ENCODE measurements at places on chromosomes 12 and 14.

- DNase-seq = no peak
These were observed 645 bp downstream of the JDP2 start for GRCh38 chr14:75428230-75429104.

DNA sequence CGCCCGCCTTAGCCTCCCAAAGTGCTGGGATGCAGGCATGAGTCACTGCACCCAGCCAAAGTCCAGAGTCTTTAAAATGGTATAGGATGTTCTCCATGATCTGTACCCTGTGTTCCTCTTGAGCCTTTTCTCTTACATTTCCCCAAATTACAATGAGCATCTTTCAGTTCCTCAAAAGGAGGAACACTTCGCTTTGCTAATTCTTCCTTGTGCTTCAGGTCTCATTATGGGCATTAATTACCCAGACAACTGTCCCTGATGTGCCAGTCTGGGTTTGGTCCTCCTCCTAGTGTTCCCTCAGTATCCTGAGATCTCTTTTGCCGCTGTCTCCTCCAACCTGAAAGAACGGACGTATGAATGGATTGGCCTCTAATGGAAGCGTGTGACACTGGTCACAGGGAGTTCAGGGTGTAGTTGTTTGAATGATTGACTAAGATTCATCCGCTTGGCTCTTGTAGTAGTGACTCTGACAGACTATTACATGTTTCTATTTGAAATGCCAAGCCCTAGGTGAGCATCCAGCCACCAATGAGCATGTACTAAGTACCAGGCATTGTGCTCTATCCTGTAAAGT, 8.2 kb downstream of the PRKCH start:
- no peak for DNase-seq

- no peak for DNase-seq
These were observed 126.1 kb downstream of the KCNK10 start for GRCh38 chr14:88196925-88197324.

- no peak for DNase-seq
These were observed 133.4 kb downstream of the KICS2 start for GRCh38 chr12:64088431-64089349.

DNA sequence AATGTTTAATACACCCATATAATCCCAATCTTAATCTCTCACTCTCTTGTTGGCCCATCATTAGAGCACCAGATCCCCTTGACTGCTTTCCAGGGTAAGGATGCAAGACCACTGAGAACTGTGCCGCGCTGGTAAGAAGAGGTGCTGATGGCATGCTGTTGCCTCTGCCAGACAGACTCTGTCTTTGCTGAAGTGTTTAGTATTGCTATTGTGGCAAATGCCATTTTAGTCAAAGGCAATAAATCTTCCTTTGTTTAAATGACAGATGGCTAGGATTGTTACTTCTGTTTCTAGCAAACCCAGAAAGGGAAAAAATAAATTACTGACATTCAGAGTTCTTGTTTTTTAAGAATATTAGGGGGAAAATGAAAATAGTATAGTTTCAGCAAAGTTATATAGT, 152.3 kb downstream of the MON2 start:
- no peak for DNase-seq

GRCh38 chr12:42208574-42208973, 29.5 kb downstream of the YAF2 start:
- DNase-seq = no peak

DNA sequence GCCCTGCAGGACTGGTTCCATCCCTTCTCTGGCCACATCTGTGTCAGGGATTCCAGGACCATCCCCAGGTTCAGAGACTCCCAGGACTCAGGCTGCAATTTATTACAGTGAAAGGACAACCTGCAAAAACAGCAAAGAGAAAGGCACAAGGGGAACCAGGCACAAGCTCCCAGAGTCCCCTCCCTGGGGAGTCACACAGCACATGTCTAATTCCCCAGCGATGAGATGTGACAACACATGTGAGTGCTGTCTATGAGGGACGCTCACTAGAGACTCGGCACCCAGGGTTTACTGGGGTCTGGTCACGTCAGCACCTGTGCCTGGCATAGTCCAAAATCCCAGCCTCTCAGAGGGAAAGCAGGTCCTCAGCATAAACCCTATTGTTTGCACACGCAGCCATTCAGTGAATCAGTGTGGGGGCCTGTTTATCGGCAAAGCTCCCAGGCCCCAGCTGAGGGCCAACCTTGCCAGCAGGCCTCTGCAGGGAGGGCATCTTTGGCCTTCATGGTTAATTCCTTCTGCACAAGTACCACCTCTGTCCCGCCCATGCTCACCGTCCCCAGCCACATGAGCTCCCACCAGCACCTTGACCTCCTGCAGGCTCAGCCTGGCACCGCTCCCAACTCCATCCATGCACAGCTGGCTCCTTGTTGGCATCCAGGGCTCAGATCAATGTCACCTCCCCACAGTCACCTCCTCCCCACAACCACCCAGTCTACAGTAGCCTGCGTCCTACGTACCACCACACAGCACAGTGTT, 198.9 kb upstream of the SFSWAP start:
- DNase-seq = peak; percentile 50

DNA sequence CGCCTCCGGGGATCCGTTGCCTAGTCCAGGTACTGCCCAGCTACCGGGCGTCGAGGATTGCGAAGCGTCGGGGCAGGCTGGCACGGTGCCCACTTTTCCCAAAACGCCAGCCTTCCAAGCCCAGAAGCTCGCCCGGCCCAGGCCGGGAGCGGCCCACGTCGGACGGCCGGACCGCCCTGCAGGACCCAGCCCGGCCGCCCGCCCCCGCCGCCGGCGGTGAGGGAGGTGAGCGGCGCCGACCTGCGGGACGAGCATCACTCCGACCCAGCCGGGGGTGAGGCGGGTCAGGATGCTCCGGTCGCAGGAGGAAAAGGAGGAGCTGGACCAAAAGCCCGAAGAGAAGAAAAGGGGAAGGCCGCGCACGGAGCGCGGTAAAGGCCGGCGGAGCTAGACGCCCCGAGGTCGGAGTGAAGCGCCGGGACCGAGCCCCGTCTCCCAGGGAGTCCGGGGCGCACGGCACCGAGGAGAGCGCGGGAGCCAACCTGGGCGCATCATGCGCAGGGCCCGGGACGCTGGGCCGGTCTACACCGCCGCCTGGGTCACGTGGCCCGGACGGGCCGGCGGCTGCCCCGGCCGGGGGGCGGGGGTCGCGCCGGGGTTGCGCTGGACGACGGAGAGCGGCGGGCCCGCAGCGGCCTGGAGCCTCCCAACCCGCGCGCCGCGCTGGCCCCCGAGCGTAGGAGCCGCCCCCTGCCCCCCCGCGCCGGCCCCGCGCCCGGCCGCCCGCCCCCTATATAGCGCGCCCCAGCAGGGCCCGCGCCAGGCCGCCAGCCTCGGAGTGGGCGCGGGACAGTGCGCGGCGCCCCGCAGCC, at the start of gene AQP5:
AQP5 (plus strand) TSS at position 762 of the 812 bp plus-strand sequence. CDS start 146 bp downstream, outside the sequence.
- no peak for DNase-seq

GRCh38 chr12:103494734-103495468, 867 bp downstream of the C12orf42 start:
- no peak for DNase-seq

DNA sequence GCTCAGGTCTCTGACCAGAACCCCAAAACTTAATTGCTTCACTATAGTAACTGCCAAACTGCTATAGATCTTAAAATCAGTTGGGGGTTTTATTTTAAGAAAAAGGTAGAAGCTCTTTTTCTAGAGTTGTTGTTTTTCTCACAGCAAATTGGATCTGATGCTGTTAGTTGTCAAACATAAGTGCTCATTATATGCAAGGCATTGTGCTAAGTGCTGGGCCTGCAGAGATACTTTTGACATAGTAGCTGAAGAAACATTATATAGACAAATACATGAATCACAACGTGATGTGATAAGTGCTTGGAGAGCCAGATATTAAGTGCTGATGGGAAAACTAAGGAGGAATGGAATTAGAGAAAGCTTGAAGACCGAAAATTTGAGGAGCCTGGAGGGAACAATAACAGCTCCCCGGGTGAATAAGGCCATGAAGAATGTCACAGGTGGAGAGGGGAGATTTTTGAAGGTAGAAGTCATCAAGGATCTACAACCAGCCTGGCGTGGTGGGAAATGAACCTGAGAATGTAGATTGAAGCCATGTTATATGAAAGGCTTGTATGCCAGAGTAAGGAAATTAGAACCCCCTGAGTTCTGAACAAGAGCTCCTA, 126.5 kb downstream of the DYRK2 start:
- no peak for DNase-seq

DNA sequence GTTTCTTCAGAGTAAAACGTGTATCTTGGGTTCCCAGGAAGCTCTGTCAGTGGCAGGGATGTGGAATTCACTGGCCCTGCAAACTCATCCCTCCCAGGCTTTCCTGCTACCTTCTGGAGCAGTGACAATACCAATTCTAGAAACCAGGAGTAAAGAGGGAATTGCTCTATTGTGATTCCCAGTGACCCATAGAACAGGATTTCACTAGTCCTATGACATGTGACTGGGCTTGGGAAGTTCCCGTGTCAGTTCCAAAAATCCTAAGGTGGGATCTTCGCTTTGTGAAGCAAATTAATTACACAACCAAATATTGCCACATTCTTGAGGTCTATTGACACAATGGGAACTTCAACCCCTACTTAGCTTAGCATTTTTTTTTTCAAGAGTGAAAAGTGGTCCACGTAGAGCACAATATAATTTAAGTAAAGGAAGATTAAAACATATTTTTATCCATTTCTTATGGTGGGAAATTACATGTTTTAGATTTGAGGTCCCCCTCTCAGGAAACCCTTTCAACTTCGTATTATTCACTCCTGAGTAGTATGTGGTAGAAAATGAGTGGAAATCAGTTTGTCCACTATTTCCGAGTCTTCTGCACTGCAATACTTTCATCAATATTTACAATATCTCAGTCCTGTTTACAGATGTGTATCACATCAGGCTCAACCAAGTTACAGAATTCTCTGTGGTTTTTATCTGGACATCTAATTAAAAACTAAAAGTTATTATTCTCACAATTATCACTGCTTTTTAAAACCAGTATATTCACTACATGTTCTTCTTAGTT, 88.9 kb upstream of the SOX5 start:
- DNase-seq = no peak

GRCh38 chr12:49233842-49234526, 30.9 kb upstream of the TUBA1C start:
- DNase-seq = no peak

DNA sequence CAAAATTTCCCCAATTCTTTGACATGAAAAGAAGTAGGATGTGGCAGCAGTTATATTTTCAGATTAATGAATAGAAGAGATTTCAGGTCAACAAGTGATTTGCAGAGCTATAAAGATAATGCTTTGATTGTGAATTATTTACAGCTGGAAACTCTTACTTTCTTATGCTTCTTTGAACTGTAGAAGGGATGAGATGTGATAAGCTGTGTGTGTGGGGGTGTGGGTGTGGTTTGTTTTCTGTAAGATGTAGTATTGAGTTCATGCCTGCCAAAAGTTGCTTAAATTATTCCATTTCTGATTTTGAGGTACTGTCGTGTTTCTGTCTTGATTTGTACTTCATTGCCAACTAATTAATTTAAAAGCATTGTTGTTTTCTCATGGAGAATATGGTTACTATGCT, 22.7 kb downstream of the AEBP2 start:
- no peak for DNase-seq

DNA sequence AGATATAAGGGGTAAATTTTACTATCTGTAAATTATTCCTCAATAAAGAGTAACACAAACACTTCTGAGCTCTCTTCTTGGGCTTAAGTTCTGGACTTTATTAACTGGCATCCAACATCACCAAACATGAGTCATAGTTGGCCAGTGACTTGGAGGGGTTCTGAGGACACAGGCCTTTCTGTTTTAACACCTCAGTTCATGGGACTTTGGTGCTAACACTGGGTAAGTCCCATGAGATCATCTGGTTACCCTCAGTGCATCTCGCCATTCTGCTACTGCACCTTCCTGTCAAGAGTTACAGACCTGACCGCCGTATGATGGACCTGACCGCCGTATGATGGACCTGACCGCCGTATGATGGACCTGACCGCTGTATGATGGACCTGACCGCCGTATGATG, 9.9 kb downstream of the SLC15A4 start:
- DNase-seq = no peak

DNA sequence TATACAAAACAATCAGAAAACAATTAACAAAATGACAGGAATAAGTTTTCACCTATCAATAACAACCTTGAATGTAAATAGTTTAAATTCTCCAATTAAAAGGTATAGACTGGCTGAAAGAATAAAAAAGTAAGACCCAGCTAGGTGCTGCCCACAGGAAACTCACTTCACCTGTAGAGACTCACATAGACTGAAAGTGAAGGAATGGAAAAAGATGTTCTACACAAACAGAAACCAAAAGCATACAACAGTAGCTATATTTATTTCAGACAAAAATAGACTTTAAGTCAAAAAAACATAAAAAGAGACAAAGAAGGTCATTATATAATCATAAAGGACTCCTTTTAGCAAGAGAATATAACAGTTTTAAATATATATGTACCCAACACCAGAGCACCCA, 152.4 kb upstream of the PWP1 start:
- DNase-seq = no peak

DNA sequence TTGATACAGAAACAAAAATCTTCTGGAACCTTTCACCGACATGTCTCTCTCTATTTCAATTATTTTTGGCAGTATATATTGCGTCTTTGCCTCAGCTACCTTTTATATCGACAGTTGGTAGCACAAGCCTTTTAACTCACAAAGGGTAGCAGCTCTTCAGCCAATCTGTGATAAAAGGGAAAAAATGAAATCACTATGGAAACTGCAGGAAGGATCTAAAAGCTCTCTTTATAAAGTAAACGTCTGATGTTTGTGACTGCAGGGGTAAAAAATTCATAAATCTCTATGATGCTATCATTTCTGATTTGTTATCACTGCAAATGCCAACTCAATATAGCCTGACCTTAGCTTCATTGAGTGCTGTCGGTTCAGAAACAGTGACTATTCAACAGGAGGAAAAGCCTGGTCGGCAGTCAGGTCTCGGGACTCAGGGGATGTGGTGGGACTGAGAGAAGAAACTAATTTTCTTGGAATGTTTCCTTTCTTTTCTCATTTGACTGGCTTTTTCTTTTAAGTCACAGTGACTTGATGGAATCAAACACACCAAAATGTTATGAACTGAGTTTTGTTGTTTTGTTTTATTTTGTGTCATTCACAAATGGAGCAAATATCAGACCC, 5.9 kb upstream of the RMST start:
- no peak for DNase-seq

- DNase-seq = no peak
These were observed 10.1 kb downstream of the KRT71 start for GRCh38 chr12:52542785-52543318.

- DNase-seq = no peak
These were observed 139.7 kb downstream of the HELB start for GRCh38 chr12:66441905-66442559.

DNA sequence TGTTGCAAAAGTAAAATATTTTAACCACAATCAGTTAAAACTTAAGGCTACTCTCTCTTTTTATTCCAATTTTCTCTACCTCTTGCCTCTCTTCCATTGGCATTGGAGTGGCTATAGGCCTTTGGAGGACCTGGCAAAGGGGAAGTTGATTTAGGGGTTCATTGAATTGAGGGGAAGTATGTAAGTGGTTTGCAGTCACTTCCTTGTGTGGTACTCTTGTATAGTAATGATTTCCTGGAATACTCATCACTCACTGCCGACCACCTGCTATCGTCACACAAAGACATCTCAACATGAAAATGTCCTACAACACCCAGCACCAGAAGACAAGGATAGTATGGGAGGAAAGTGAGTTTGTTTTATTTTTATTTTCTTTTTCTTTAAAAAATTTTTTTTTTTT, 45.7 kb upstream of the CPM start:
- DNase-seq = no peak

GRCh38 chr12:109301643-109302168, 7.4 kb downstream of the FOXN4 start:
- no peak for DNase-seq

GRCh38 chr12:127515941-127516340, 751.0 kb upstream of the TMEM132C start:
- DNase-seq = no peak

- no peak for DNase-seq
These were observed 80.8 kb upstream of the BCL11B start for GRCh38 chr14:99352688-99353280.
